ENCODE measurements at places on chromosomes 12 and 14.

GRCh38 chr12:8549381-8549780 is 8.7 kb upstream of the CLEC4E start:
- no peak for DNase-seq

DNA sequence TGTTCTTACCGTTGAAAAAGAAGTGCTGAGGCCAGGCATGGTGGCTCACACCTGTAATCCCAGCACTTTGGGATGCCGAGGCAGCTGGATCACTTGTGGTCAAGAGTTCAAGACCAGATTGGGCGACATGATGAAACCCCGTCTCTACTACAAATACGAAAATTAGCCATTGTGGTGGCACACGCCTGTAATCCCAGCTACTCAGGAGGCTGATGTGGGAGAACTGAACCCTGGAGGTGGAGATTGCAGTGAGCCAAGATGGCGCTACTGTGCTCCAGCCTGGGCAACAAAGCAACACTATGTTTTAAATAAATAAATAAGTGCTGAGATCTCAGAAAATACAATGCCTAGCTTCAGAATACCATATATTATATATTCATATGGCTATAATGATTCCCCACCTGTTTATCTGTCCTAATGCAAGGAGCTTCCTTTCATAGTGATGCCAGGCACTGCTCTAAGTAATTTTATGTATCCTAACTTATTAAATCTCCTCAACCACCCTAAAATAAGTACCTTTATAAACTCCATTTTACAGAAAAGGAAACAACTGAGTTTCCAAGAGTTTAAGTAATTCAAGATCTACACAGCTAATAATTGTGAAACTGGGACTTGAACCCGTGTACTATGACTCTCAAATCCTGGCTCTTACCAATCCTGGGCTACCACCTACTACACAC is 7.3 kb downstream of the PHLDA1 start:
- no peak for DNase-seq

DNA sequence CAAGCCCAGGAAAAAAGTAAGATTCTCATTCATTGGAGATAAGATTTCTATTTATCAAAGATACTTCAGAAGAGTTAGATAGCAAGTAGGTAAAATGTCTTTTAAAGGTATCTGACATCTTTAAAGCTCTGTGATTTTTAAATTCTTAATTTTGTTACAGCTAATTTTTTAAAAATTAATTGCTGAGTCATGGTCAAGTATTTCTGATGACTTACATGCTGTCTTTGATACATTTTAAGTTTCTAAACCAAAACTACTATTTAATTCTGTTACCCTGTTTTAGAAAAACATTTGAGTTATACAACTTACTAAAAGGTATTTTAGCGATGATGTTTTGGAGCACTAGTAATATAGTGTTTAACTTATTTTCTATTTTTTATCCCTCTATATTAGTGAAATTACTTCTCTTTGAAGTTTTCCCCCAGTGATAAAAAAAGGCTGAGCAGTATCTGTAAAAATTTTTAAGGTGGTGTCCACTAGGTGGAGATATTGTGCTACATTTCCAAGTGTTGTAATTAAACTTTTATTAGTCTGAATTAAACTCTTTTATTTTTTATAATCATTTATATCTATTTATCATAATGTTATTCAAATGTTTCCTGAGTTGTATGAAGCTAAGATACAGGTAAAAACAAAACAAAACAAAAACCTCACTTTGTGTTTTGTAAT is 11.5 kb downstream of the ALG10 start:
- DNase-seq = no peak

DNA sequence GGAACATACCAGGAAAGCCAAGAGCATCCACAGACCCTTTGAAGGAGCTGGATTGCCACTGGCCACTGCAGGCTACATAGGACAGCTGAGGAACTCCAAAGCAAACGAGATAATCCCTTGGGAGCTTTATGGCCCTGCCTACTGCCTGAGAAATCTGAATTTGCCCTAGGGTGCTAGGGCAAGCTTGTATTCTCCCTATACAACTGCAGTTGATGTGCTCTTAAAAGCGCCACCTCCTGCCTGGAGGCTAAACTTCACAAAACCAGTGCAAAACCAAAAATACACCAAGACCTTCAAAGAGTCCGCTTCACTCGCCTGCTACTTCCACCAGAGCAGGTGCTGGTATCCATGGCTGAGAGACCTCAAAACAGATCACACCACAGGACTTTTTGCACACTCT is 99.6 kb upstream of the KRR1 start:
- DNase-seq = no peak

GRCh38 chr14:75702616-75703261 is 41.7 kb downstream of the TTLL5 start:
- DNase-seq = no peak

DNA sequence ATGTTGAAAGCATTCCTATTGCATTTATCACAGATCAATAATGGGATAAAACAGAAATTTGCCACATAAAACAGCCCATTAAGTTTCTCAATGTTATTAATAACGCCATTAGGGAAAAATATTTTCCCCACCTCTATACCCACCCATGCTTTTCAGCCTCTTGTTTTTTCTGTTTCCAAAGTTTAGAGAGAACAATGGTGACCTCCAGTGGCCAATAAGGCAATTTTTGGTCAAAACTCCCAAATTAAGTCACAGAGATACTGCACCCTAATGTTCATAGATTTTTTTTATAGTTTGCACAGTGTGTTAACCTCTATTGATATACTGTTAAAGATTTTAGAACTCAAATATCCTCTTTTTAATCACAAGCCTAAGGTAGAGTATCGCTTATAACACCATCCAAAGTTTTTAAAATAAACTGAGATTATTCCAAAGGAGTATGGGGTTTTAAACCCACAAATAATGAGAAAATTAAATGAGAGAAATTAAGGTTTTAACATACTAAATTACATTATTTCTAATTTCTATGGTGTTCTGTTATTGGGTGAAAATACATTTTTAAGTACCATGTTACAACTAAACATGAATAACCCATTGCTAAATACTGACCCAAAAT is 184.7 kb upstream of the DCN start:
- no peak for DNase-seq

DNA sequence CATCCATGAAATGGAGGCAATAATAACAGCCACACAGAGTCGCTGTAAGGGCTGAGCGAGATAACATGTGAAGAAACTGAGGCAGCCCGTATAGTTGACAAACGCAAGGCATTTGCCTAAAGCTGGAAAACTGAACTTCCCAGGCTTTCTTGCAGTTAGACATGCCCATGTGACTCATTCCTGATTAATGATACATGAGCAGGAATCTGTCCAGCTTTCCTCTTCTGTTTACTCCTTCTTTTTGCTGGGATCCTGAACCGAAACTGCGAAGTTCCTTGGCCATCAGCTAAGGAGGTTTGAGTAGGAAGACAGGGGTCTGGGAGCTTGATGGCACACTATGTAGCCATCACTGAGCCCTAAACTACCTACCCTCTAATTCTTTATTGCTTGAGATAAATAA is 52.2 kb downstream of the ST8SIA1 start:
- no peak for DNase-seq

- DNase-seq = no peak
Observed at GRCh38 chr14:71714225-71714624, 218.0 kb upstream of the RGS6 start.

- DNase-seq = no peak
Observed at GRCh38 chr12:28866715-28867503, 282.2 kb upstream of the FAR2 start.

- no peak for DNase-seq
Observed at GRCh38 chr12:11684393-11684792, 34.9 kb downstream of the ETV6 start.

GRCh38 chr14:84465880-84466279 is 1064.1 kb upstream of the FLRT2 start:
- DNase-seq = no peak

GRCh38 chr14:29955087-29955486 is 27.4 kb upstream of the PRKD1 start:
- no peak for DNase-seq

DNA sequence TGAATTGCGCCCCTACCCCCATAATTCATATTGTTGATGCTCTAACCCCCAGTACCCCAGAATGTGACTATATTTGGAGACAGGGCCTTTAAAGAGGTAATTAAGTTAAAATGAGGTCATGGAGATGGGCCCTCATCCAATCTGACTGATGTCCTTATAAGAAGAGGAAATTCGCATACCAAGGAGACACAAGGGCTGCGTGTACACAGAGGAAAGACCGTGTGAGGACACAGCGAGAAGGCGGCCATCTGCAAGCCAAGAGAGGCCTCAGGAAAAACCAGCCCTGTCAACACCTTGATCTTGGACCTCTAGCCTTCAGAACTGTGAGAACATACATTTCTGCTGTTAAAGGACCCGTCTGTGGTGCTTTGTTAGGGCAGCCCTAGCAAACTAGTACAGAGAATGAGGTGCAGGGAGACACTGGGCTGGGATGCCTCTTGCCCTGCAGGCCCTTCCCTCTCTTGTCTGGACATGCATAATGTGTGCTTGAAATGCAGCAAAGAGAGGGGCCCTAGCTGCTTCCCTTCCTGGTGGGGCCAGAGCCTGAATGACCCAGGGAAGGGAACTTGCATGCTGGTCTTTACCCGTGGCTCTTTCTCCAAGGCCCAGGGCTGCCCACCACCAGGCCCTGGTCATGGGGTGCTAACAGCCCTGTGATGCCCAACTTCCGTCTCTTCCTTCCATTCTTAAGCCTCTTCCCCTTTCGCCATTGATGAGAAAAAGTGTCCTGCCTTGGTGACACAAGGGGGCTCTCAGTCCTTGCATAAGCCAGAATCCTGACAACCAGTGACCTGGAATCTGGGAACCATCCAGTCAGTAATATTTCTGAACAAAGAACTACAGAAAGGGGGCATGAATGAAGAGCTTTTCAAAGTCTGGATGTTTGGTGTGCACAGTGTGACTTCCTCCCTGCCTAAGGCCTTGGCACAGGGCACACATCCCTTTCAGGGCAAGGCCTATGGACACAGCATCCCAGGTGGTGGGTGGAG is 50.0 kb upstream of the GPATCH2L start:
- no peak for DNase-seq

GRCh38 chr12:63037746-63038712 is 103.1 kb upstream of the PPM1H start:
- DNase-seq = no peak

DNA sequence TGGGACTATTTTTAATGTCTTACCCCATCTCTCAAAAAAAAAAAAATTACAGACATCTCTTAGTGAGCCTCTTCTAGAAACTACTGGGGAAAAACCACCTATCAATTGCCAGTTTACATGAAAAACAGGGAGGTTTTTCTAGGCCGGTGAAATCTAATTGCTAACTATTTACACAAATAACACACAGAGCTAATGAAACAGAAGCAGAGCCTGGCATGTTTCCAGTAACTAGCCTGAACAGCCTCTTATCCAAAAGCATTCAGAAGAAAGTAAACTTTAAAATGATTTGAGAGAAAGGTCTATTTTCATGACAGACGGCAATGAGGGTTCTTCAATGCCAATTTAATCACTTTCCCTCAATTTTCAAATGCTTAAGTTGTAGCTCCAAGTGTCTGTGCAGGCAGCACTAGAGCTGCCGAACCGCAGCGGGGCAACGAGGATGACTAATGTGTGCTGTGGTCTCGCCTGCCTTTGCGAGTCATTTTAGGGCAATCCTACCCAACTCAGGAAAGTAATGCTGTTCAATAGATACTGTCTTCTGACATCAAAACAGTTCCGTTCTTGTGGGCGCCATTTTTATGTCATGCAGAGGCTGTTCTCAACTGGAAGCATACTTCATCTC is 84.6 kb downstream of the SETD3 start:
- DNase-seq = no peak

DNA sequence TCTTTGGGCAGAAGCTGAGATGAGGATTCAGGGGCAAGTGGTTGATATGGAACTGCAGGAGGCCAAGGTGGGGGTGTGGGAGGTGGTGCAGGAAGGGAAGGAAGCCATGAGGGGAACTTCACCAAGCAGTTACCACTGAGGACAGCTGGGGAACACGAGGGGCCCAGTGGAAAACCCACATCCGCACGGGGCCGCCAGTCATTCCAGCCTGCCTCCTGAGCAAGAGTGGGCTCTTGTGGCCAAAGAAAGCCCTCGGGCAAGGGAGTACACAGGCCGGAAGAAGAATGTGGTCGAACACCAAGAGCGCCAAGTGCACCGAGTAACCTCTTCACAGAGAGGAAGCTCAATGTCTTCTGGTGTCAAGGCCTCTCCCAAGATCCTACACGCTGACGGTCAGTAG is 252.2 kb upstream of the FOXN3 start:
- DNase-seq = no peak
